ENCODE measurements at places on chromosomes 6 and 20.

DNA sequence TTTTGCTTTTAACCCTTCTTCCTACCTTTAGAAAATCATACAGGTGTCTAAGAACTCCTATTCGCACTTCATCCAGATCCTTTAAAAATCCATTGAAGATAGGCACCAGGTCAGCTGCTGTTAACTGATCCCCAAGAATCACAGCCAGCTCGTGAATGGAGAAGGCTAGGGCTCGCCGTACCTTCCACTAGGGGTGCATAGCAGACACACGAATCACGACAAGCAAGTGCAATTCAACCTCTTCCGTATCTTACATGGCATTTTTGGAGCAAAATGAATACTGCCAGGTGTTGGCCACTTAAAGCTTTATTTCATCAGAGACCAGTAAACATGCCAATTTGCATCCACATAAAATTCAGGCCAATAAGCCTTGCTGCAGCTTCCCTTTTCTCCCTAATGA, 10.8 kb upstream of the ANKRD60 start:
- no peak overlapping the region for H3K4me3 ChIP-seq
- DNase-seq = no peak
- peaks cover 6% of the 10 kb centered on the region for H3K4me1 ChIP-seq
- H3K36me3 ChIP-seq = no peaks in the 10 kb centered on the region

- no peaks in the 10 kb centered on the region for H3K27me3 ChIP-seq
- no peak overlapping the region for H3K27ac ChIP-seq
- no peak for DNase-seq
- H3K4me1 ChIP-seq = no peaks in the 10 kb centered on the region
- peaks cover 4% of the 10 kb centered on the region for H3K36me3 ChIP-seq
- H3K4me3 ChIP-seq = no peak overlapping the region
Observed at GRCh38 chr6:131581523-131581922, 8.5 kb downstream of the ARG1 start.

GRCh38 chr6:157668009-157668401, 155.0 kb upstream of the SNX9 start:
- no peak overlapping the region for H3K27ac ChIP-seq
- H3K4me1 ChIP-seq = peaks cover 13% of the 10 kb centered on the region
- no peak for DNase-seq
- H3K27me3 ChIP-seq = no peaks in the 10 kb centered on the region

DNA sequence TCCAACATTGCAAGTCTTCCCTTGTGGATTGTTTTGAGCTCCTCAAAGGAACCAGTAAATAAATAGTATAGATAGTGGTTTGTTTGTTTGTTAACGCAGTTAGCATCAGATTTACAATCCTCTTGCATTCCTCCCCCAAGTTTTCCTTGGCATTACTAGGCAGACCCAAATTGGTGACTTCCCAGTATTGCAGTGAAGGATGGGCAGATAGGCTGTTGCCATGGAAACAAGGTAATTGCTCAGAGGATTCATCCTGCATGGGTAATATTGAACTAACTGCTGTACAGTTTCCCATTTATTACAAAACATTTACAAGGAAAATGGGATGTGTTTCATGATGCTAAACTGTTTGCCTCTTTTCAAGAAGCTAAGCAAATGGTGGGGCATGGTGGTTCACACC, 477.2 kb downstream of the EPM2A start:
- no peaks in the 10 kb centered on the region for H3K4me1 ChIP-seq
- H3K27me3 ChIP-seq = no peaks in the 10 kb centered on the region
- H3K36me3 ChIP-seq = no peaks in the 10 kb centered on the region
- no peak overlapping the region for H3K27ac ChIP-seq
- no peak overlapping the region for H3K4me3 ChIP-seq

Measured in Panc1 (cell line).